Mesothelial cell of epicardium (in vitro differentiated cells): ENCODE measurements at places on chromosomes 11 and 22.

- no peak for DNase-seq
Measured at GRCh38 chr11:9247863-9248262, 17.3 kb downstream of the DENND5A start.

DNA sequence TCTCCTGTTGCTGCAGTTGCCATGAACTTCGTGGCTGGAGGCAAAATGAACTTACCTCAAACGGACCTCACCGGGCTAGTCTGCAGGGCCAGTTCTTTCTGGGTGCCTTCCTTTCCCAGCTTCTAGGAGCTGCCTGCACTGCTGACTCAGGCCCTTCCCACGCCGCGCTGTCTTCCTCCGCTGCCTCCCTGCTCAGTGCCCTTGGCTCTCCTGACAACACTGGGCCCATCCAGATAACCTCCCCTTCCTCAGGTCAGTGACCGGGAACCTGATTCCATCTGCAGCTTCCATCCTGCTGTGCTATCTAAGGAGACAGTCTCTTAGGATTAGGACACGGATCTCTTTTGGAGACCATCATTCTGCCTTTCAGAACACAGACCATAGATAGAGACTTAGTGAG, 19.3 kb downstream of the MOB2 start:
- no peak for DNase-seq

GRCh38 chr22:46564084-46564714, 26.8 kb upstream of the CELSR1 start:
- no peak for DNase-seq

DNA sequence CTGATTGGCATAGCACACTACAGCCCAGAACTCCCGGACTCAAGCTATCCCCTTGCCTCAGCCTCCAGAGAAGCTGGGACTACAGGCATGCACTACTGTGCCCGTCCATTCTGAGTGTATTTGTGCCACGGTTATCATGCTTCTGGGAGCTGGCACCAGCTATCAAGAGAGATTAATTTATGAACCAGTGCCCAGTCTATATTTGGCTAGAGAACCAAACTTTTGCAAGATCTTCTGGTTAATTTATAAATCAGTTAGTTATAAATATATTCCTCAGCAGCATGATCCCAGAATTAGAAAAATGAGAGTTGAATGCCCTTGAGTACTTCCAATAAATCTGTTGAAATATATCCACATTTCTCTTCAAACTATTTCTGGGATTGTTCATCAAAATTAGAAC, 67.5 kb upstream of the OR5AN1 start:
- no peak for DNase-seq

DNA sequence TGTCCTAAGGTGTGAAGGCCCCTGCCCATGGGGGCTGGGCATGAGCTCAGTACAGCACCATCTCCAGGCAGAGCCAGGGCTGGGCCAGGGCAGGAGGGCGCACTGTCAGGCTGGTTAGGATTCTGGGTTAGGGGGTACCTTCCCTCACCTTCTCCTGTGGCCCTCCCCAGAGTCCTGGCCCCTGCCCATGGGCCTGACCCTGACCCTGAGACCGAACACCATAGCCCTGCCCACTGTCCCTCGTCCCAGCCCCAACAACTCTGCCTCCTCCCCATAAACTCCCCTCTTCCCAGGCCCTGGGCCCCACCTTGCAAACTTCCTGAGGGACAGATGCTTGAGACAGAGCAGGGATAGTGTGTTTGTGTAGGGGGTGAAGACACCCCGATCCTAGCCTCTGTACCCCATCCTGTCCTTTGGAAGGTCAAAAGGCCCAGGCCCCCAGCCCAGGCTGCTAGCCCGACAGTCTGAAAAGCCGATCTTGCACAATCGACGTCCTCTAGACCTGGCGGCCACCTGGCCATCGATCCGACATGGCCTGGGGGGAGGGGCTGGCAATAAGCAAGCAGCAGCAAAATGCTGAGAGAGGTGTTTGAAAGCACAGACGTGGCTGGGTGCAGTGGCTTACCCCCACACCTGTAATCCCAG, 2.7 kb upstream of the TMPRSS6 start:
- no peak for DNase-seq

- no peak for DNase-seq
Measured at GRCh38 chr11:100356035-100356434, 331.1 kb upstream of the ARHGAP42 start.

- no peak for DNase-seq
Measured at GRCh38 chr11:106263527-106263926, 186.1 kb downstream of the AASDHPPT start.

DNA sequence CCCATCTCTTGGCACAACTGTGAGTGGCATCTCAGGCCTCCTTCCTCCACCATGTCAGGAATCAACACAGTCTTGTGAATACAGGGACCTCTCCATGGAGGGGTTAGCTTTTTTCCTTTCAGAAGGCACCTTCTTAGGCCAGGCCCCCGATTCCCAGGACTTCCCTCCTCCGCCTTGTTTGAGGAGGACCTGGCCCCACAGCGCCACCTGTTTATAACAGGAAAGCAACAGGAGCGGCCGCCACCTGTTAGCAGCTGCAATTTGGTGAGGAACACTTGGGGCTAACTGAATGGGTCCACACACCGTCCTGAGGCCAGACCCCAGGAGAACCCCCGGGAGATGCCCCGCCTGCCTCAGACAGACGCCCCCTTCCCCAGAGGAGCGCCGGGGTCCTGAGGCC, 3.8 kb upstream of the PKP3 start:
- DNase-seq = no peak

DNA sequence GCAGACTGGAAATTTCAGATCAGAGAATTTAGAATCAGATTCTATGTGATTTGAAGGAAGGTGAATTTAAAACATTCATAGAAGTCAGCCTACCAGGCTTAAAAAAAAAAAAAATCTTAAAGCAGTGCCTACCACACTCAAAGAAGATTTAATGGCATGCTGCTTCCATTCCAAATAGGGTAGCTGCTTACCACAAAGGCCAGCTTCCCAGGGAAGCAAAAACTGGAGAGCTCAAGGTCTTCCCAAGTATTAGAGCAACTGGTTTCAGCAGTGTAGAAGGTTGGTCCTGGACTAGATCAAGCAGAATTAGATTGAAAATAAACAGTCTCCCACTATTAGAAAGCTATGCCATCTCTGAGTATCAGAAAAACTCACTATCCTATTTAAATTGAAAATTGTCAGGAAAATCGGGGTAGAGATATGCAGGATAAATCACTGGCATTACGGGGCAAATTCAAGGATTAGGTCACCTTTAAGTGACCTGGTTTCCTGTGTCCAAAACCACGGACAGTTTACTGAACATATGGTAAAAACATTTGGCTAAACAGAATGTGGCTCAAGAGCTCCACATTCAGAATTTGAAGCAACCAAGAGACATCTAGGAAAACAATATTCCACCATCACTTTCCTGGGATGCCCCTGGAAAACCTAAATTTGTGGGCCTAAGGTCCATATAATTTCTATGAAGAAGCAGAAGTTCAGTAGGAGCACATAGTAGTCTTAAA, 1.3 kb downstream of the C11orf42 start:
- no peak for DNase-seq

- no peak for DNase-seq
Measured at GRCh38 chr22:43345761-43346301, 2.7 kb upstream of the SCUBE1 start.

- DNase-seq = no peak
Measured at GRCh38 chr11:67373648-67374570, 511 bp upstream of the CLCF1 start.

GRCh38 chr22:35312198-35313059, 12.7 kb downstream of the TOM1 start:
- no peak for DNase-seq

GRCh38 chr11:2777386-2777785, 77.6 kb upstream of the KCNQ1OT1 start:
- DNase-seq = no peak

- no peak for DNase-seq
Measured at GRCh38 chr22:23478175-23478574, 101.9 kb downstream of the IGLL1 start.

DNA sequence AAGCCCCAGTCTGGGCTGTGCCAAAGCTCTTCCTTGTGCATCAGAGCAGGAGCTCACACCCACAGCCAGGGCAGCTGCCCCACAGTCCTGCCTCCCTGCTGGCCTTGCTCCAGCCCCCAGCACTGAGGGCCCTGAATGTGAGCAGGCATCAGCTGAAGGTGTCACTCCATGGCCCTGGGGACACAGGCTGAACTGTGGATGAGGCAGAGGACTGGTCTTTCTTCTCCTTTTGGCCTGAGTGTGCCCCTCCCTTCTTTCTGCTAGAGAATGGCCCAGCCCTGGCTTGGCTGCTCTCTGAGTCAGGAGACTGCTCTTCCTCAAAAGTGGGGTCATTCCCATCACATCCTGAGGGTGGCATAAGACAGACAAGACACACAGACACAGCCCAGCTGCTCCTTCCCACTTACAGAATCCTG, 16.2 kb downstream of the OTOG start:
- no peak for DNase-seq

GRCh38 chr22:33542722-33543121, 377.6 kb downstream of the LARGE1 start:
- DNase-seq = no peak

GRCh38 chr11:63683133-63683991, 2.1 kb downstream of the RTN3 start:
- no peak for DNase-seq

DNA sequence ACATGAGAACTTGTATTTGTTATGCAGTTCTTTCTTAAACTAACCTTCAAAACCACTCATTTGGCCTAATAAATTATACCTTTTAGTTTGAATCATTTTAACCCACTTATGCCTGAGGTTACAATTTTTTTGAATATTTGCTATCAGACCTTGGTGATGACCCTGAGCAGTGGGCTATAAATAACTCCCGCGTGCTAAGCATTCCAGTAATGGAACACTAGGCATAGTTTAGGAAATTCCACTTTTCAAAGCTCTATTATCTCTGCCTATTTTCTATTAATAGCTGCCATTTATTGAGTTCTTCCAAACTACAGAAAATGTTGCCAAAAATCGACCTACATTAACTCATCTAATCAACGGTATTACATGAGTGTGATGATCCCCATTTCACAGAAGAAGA, 993.4 kb upstream of the FAT3 start:
- DNase-seq = no peak
